ENCODE measurements at places on chromosomes 6 and 20. TPM values are rescaled to one million over a fixed set of nuclear protein-coding genes. Genes with fewer than 3 reads are reported as not detected.
A peak's percentile ranks its signal among the peaks of the same experiment; 100 is the strongest.

GRCh38 chr6:137729866-137730629 is 137.0 kb upstream of the TNFAIP3 start:
- DNase-seq: no peak

GRCh38 chr6:53795340-53795701 is 516 bp downstream of the LRRC1 start:
- DNase-seq: no peak

- DNase-seq: no peak
Observed at GRCh38 chr6:44556046-44556445, 168.5 kb downstream of the CDC5L start.

- no peak for DNase-seq
Observed at GRCh38 chr20:53755733-53756531, 162.3 kb upstream of the ZNF217 start.

DNA sequence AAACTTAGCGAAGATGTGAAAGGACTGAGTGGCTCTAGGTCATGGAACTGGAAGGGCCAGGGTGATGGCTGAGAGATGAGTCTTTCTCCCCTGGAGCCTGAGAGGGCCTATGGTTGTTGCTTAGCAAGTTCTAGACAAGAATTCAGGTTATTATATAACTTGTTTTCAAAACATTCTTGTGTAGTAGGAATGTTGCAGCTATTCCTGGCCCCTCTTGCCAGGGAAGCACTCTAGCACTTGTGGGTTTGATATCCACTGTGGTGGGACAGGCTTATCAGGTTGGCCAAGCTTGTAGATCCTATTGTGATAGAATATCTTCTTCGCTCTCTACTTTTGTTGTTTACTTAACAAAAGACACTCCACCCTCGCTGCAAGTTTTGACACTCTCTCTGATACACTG is 211.8 kb upstream of the CITED2 start:
- DNase-seq: no peak

GRCh38 chr20:59816146-59816738 is 117.2 kb downstream of the SYCP2 start:
- DNase-seq: no peak

DNA sequence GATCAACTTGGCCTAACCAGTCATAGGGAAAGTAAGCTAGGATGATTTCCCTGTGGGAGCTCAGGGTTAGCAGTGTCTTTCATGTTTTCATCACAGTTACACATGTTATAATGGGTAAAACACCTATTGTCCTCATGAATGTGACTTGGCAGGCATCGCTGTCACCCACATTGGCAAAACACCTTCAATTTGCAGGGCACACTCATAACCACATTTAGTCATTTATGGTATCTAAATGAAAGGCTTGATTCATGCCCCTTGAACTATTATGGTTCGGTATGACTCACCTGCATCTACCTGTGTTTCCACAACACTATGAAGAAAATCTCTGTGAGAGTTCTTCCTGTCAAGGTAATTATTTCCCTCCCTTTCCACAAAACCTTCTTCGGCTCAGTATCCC is 49.2 kb downstream of the FRK start:
- no peak for DNase-seq

DNA sequence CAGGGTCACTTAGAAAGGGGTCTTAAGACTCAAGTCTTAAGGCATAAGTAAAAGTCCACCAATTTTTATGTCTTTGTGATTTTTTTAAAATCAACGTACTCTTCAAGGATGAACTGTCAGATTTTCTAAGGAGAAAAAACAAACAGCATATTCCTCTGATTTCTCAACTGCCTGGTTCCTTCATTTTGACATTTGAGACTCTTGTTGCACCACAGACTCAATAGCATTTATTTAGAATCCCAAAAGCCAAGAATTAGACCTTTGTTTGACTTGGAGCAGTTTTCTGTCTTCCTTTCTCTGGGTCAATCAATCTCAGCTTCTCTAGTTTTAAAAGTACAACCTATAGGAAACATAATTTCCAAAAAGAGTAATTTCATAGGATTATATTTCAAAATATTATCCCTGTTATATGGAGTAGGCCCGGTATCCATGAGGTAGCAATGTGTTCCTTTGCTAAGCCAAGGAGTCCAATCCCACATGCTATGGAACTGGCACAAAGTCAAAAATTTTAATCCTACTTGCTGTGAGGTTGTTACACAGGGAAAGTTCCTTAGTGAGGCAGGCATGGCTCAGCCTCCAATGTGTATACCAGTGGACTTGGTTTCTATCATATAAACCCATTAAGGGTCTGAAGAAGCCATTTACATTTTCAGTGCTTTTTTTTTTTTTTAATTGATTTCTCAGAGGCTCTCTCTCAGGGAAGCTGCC is 405.7 kb downstream of the KIF16B start:
- no peak for DNase-seq

- DNase-seq: no peak
Observed at GRCh38 chr20:51409192-51409880, 133.2 kb downstream of the NFATC2 start.

The PLEKHG1 gene
- total RNA-seq: 8.9 TPM

The RNF217 gene
- total RNA-seq: 53.3 TPM

GRCh38 chr6:151514000-151514730 is 20.3 kb downstream of the CCDC170 start:
- no peak for DNase-seq

- DNase-seq: peak; percentile 36
Observed at GRCh38 chr6:1636971-1637871, 27.5 kb downstream of the FOXC1 start.

- DNase-seq: no peak
Observed at GRCh38 chr6:164057876-164058275, 643.4 kb downstream of the QKI start.

The DCBLD1 gene
- total RNA-seq: 36.8 TPM

- DNase-seq: no peak
Observed at GRCh38 chr20:57278457-57278856, 12.0 kb upstream of the BMP7 start.

GRCh38 chr20:42938441-42939205 is 251.1 kb downstream of the PTPRT start:
- DNase-seq: no peak

DNA sequence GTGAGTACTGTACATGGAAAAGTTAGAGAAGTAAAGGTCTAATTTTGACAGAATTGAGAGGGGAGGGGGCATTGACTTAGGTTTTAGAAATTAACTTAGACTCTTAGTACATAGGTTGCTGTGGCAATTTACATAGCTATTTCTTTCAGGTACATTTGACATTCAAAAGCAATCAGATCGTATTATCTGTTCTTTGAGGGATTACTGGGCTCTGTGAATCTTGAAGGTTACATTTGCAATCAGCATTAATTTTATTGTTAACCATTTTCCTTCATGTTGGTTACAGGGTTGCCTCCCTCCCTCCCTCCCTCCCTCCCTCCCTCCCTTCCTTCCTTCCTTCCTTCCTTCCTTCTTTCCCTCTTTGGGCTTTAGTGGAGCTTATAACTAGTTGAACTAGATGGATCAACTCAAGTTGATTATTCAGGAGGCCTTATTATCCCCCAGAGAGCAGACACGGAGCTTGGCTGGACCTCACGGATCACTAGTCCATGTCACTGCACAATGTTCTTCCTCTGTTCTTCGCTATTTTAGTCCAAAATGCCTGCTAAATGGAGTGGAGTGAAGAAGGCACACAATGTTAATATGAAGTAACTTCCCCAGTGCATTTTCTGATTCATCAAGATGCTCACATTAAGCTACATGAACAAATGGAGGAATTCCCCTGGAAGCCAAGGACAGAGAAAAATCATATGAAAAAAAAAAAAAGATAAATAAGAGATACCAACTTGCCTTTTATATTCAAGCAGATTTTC is 87.8 kb downstream of the PLCB4 start:
- no peak for DNase-seq

The OPN5 gene
- total RNA-seq: not detected

- peak; percentile 22 for DNase-seq
Observed at GRCh38 chr6:28794175-28795002, 129.4 kb downstream of the TRIM27 start.

DNA sequence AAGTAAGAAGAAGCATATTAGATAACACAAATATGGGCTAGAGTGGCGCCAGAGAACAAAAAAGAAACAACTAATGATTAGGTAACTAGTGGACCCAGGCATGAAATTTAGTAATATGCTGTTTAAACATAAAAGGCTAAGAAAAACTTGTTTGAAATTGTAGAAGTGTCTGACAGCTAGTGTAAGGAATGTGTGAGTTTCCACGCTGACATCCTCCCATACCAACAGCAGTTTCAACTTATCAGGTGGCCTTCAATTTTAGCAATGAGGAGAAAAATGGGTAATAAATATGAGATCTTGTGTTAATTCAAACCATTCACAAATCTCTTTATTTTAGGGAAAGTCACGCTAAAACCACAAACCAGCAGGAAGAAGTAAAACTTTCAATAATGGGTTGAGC is 440.2 kb upstream of the FLRT3 start:
- DNase-seq: no peak

DNA sequence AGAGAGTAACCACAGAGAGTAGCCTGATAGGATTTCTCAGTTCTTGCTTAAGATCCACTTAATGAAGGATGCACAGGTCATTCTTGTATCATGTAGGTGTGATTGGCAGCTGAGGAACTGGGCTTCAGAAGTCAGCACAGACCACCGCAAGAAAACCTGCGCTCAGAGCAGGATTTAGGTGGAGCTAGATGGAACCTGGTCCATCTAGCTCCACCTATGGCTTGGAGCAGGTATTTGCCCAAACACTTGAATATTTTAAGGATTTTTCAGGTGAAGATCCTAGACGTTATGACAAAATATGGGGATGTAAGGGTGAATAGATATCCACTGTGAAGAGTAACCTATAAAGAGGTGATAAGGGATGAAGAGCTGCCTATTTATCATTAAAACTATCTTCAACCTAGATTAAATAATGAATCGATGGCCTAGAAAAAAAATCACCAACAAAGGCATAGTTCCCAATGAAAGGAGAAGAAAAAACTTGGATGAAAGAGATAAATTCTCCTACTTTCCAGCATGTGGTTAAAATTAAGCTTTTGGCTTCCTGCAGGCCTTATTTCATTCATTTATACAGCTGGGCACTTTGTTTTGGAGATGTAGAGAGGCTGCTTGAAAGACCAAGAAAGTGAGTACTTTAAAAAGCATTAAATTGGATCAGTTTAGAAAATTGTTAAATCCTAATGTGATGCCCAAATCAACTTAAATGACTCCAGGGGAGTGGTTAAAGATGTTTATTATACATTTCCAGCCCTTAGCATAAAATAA is 778.4 kb upstream of the GJE1 start:
- no peak for DNase-seq

- no peak for DNase-seq
Observed at GRCh38 chr6:19434065-19434464, 403.1 kb upstream of the ID4 start.

The CYP39A1 gene
- 0.84 TPM for total RNA-seq

Data from astrocyte (in vitro differentiated cells and primary cell).